ENCODE measurements at places on chromosomes 3 and 15. TPM values are rescaled to one million over a fixed set of nuclear protein-coding genes. Genes with fewer than 3 reads are reported as not detected.

DNA sequence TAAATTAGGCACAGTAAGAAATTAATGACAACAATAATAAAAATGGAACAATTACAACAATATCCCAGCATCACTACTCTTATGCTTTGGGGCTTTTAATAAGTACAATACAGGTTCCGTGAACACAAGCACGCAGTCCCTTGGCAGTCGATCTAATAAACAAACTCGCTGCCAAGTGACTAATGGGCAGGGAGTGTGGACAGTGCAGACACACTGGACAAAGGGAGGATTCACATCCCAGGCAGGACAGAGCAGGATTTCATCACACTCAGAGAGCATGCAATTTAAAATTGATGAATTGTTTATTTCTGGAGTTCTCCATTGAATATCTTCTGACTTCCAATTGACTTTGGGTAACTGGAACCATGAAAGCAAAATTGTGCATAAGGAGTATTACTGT is 524.1 kb upstream of the CFAP20DC start:
- no peak overlapping the region for H3K4me3 ChIP-seq
- H3K4me1 ChIP-seq: peaks cover 17% of the 10 kb centered on the region
- H3K36me3 ChIP-seq: no peaks in the 10 kb centered on the region
- H3K27me3 ChIP-seq: no peaks in the 10 kb centered on the region

DNA sequence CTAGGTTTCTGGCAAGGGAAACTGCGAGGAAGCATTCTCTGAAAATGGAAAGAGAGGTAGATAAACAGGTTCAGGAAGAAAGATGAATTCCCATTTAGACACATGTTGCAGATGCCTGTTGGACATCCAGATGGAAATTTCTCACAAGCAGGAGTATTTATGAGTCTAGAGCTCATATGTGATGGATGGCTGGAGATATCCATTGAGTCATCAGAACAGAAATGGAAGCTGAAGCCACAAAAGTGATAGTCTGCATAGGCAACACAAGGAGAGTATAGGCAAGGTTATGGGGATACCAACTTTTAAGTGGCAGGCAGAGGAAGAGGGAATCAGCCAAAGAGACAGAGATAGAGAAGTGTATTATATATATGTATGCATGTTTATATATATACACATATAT is 6.3 kb upstream of the RAMAC start:
- no peak overlapping the region for H3K27ac ChIP-seq
- H3K4me3 ChIP-seq: no peak overlapping the region
- no peaks in the 10 kb centered on the region for H3K27me3 ChIP-seq
- H3K4me1 ChIP-seq: no peaks in the 10 kb centered on the region
- H3K36me3 ChIP-seq: no peaks in the 10 kb centered on the region

- no peaks in the 10 kb centered on the region for H3K36me3 ChIP-seq
- no peak overlapping the region for H3K4me3 ChIP-seq
- DNase-seq: no peak
- H3K27ac ChIP-seq: no peak overlapping the region
- no peaks in the 10 kb centered on the region for H3K4me1 ChIP-seq
Measured at GRCh38 chr3:24145481-24145880, 200.4 kb downstream of the NR1D2 start.

DNA sequence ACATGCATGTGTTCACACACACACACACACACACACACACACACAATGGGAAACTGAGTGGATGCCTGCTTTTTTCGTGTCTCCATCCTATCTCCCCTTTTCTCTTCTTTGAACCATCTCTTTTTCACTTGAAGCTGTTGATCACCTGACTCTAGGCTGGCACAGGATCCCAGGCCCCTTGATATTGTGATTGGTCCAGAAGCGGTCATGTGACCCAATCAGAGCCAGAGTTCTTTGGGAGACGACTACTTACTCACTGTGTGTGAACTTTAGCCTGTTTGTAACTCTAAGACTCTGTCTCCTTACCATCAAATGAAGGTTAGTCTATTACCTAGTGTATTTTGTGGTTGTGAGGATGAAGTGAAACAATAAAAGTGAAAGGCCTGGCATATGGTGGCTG is 172.9 kb downstream of the ADAMTS9 start:
- H3K36me3 ChIP-seq: no peaks in the 10 kb centered on the region
- H3K27me3 ChIP-seq: no peaks in the 10 kb centered on the region
- no peak for DNase-seq
- H3K4me1 ChIP-seq: no peaks in the 10 kb centered on the region

- H3K4me3 ChIP-seq: no peak overlapping the region
- H3K4me1 ChIP-seq: no peaks in the 10 kb centered on the region
- no peak for DNase-seq
- no peaks in the 10 kb centered on the region for H3K27me3 ChIP-seq
Measured at GRCh38 chr3:152060701-152061100, 187.3 kb downstream of the SUCNR1 start.

GRCh38 chr3:47722859-47723258 is 58.8 kb downstream of the SMARCC1 start:
- no peaks in the 10 kb centered on the region for H3K4me1 ChIP-seq
- no peak overlapping the region for H3K4me3 ChIP-seq
- H3K27ac ChIP-seq: no peak overlapping the region
- no peak for DNase-seq
- H3K36me3 ChIP-seq: peaks cover 26% of the 10 kb centered on the region

DNA sequence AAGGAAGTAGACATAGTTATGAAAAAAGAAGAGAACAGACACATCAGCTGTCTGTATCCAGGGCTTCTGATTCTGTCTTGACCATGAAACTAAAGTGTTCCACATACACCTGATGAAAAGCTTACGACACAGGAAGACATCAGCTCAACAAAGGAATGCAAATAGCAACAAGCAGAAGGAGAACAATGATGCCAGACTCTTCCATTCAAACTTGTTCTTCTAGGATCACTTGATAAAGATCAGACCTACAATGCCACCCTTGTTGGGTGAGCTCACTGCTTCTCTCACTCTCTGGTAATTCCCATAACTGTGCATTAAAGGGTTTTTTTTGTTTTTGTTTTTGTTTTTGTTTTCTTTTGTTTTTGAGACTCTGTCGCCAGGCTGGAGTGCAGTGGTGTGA is 49.7 kb downstream of the GATM start:
- no peaks in the 10 kb centered on the region for H3K27me3 ChIP-seq
- H3K27ac ChIP-seq: no peak overlapping the region
- H3K4me1 ChIP-seq: no peaks in the 10 kb centered on the region
- no peak for DNase-seq
- H3K4me3 ChIP-seq: no peak overlapping the region

- H3K27me3 ChIP-seq: no peaks in the 10 kb centered on the region
- H3K36me3 ChIP-seq: no peaks in the 10 kb centered on the region
- H3K4me1 ChIP-seq: peaks cover 2% of the 10 kb centered on the region
Measured at GRCh38 chr3:14369675-14370669, 32.4 kb upstream of the SLC6A6 start.

DNA sequence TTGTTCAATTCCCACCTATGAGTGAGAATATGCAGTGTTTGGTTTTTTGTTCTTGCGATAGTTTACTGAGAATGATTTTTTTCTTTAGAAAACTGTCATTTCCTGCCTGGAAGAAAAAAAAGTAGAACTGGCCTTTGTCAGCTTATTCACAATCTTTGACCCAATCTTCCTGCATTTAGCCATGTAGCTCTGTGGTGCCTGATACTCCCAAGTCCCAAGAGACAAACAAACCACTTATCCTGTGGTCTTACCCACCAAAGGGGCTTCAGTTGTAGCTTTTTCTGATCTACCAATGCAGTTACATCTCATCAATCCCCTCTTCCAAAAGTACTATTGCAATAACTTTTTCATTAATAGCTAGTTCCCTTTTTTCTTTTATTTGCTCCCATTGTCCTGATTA is 444.6 kb downstream of the GRM7 start:
- H3K27me3 ChIP-seq: no peaks in the 10 kb centered on the region
- no peak overlapping the region for H3K27ac ChIP-seq
- H3K36me3 ChIP-seq: no peaks in the 10 kb centered on the region

DNA sequence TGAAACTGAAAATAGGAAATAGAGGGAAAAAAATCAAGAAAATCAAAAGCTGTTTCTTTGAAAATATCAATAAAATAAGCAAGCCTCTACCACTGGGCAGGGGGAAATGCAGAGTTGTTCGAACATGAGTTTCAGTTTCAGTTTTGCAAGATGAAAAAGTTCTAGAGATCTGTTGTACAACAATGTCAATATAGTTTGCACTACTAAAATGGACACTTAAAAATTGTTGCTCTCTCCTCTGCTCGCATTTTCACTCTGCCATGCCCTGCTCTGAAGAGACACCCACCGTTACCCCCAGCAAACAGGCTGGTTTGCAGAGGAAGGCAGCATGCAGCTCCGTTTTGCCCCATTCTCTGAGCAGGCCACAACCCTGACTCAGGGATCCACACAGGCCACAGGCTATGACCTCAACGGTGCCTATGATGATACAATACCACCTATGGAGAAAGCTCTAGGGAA is 64.5 kb downstream of the ZNF148 start:
- peak overlapping the region; percentile 34 for H3K4me3 ChIP-seq
- peaks cover 14% of the 10 kb centered on the region for H3K36me3 ChIP-seq
- no peaks in the 10 kb centered on the region for H3K27me3 ChIP-seq
- peak; percentile 29 for DNase-seq
- peak overlapping the region; percentile 76 for H3K27ac ChIP-seq
- H3K4me1 ChIP-seq: peaks cover 5% of the 10 kb centered on the region

GRCh38 chr15:42070279-42070975 is 23.9 kb downstream of the PLA2G4D start:
- H3K36me3 ChIP-seq: no peaks in the 10 kb centered on the region
- no peaks in the 10 kb centered on the region for H3K4me1 ChIP-seq
- no peak overlapping the region for H3K4me3 ChIP-seq
- no peak overlapping the region for H3K27ac ChIP-seq
- no peaks in the 10 kb centered on the region for H3K27me3 ChIP-seq

GRCh38 chr15:65194826-65195547 is 9.8 kb upstream of the CLPX start:
- H3K4me3 ChIP-seq: no peak overlapping the region
- H3K27ac ChIP-seq: no peak overlapping the region
- no peaks in the 10 kb centered on the region for H3K4me1 ChIP-seq
- DNase-seq: no peak
- H3K27me3 ChIP-seq: no peaks in the 10 kb centered on the region

GRCh38 chr3:150602426-150603152 is 532 bp upstream of the SELENOT start:
- DNase-seq: no peak
- H3K4me1 ChIP-seq: peaks cover 3% of the 10 kb centered on the region
- H3K4me3 ChIP-seq: peak overlapping the region; percentile 92

- H3K4me3 ChIP-seq: no peak overlapping the region
- no peaks in the 10 kb centered on the region for H3K36me3 ChIP-seq
- H3K27ac ChIP-seq: peak overlapping the region; percentile 82
- no peaks in the 10 kb centered on the region for H3K27me3 ChIP-seq
- H3K4me1 ChIP-seq: peaks cover 41% of the 10 kb centered on the region
Measured at GRCh38 chr3:59996056-59996455, 946.2 kb upstream of the CFAP20DC start.

GRCh38 chr3:129602309-129602708 is 4.2 kb downstream of the PLXND1 start:
- H3K27ac ChIP-seq: no peak overlapping the region
- peaks cover 24% of the 10 kb centered on the region for H3K27me3 ChIP-seq
- no peak for DNase-seq
- no peak overlapping the region for H3K4me3 ChIP-seq

DNA sequence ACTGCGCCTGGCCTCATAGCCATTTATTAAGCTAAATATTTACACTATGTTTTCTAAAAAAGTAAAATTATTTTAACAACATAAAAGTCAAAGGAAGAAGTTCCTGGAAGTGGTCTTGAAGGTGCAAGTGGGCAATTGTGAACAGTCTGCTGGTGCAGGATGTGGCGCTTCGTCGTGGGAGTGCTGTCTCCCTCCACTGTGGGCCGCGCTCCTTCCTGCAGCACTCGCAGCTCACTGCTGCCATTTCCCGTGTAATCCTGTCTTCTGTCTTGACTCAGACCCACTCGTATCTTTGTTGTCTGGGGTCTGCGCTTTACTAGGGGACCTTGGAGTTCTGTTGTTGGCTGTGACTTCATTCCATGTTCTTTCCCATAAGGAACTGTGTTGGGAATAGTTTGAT is 56.3 kb downstream of the APBA2 start:
- H3K4me3 ChIP-seq: no peak overlapping the region
- DNase-seq: peak; percentile 44
- no peaks in the 10 kb centered on the region for H3K36me3 ChIP-seq

GRCh38 chr15:31560643-31561042 is 234.0 kb downstream of the KLF13 start:
- no peaks in the 10 kb centered on the region for H3K4me1 ChIP-seq
- no peaks in the 10 kb centered on the region for H3K36me3 ChIP-seq
- H3K27me3 ChIP-seq: no peaks in the 10 kb centered on the region
- H3K4me3 ChIP-seq: no peak overlapping the region

DNA sequence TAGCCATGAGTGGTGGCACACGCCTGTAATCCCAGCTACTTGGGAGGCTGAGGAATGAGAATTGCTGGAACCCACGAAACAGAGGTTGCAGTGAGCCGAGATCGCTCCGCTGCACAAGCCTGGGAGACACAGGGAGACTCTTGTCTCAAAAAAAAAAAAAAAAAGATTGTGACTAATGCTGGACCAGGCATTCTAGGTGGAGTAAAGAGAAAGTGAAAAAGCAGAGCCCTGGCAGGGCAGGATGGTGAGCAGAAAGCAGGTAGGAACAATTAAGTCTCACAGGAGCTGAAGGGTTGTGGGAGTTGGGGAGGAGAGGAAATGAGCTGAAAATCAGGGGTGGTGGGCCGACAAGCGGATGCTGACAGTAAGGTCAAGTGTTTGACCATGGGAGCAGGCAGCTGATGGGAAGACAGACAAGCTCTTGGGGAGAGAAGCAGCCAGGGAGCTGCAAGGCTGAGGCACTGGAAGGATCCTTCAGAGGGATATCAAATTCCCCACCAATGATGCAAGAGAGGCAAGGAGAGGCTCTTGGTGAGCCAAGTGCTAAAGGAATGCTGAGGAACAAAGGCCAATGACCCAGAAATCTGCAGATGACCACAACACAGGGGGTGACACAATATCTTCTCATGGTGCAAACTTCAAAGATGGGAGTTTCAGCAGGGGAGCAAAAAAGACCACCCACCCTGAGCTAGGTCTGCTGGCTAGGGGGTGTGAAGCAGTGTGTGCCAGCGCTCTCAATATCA is 251.1 kb downstream of the ULK4 start:
- no peak overlapping the region for H3K27ac ChIP-seq
- no peak overlapping the region for H3K4me3 ChIP-seq
- no peaks in the 10 kb centered on the region for H3K36me3 ChIP-seq
- no peak for DNase-seq

DNA sequence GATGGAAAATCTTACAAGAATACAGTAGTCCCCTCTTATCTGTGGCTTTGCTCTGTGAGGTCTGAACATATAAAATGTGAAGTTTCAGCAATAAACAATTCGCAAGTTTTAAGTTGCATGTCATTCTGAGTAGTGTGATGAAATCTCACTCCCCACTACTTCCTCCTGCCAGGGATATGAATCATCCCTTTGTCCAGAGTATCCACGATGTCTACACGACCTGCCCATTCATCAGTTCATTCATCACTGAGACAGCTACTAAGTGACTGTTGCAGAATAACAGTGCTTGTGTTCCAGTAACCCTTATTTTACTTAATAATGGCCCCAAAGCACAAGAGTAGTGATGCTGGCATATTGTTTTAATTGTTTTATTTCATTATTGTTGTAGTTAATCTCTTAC is 489.2 kb upstream of the UBE2E2 start:
- H3K4me3 ChIP-seq: no peak overlapping the region
- H3K27me3 ChIP-seq: no peaks in the 10 kb centered on the region
- H3K36me3 ChIP-seq: no peaks in the 10 kb centered on the region

GRCh38 chr3:99928771-99929744 is 111.4 kb downstream of the CMSS1 start:
- H3K36me3 ChIP-seq: no peaks in the 10 kb centered on the region
- H3K27me3 ChIP-seq: no peaks in the 10 kb centered on the region
- H3K27ac ChIP-seq: no peak overlapping the region

LCTL gene
- 0.07 TPM for polyA plus RNA-seq

NRG4 gene
- polyA plus RNA-seq: 0.41 TPM

CALML4 gene
- polyA plus RNA-seq: 18.3 TPM

NR1I2 gene
- 0.21 TPM for polyA plus RNA-seq

PTPN23 gene
- polyA plus RNA-seq: 17.3 TPM
